ENCODE measurements at places on chromosomes 2 and 18. TPM values are rescaled to one million over a fixed set of nuclear protein-coding genes. Genes with fewer than 3 reads are reported as not detected.

Gene COX7A2L
- 96.4 TPM for total RNA-seq

Gene ZBTB7C
- total RNA-seq = 59.7 TPM

GRCh38 chr2:56334622-56335021, 150.8 kb downstream of the CCDC85A start:
- DNase-seq = no peak

DNA sequence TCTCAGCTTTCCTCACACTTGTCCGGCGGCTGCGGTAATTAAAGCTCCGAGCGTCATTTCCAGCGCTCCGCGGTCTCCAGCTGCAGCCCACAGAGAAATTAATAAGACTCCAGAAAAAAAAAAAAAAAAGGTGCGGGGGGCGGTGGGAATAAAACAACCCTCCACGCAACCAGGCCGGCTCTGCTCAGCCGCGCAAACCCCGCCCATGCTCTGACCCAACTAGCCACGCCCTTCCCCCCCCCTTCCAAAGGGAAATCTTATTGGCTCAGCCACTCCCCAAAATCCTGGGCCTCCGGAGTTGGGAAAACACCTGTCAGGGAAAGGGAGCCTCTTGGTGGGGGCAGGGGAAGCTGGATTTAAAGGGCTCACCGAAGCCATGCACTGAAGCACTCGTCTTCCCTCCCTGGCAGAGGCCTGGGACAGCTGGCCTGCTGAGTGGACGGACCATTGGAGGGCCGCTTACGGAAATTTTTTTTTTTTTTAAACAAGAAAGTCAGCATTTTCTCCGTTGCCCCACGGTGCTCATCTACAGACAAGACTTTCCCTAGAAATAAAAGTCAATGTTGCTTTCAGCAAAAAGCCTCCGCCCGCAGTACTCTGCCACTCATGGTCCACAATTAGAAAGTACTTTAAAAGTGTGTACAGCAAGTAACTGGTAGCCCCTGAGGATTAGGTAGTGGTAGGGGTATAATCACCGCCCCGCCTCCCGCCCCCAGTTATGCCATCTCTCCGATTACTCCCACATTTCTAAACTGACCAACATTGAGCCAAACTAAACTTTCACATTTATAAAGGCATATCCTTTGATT, 674 bp upstream of the ERBB4 start:
- DNase-seq = peak; percentile 30

DNA sequence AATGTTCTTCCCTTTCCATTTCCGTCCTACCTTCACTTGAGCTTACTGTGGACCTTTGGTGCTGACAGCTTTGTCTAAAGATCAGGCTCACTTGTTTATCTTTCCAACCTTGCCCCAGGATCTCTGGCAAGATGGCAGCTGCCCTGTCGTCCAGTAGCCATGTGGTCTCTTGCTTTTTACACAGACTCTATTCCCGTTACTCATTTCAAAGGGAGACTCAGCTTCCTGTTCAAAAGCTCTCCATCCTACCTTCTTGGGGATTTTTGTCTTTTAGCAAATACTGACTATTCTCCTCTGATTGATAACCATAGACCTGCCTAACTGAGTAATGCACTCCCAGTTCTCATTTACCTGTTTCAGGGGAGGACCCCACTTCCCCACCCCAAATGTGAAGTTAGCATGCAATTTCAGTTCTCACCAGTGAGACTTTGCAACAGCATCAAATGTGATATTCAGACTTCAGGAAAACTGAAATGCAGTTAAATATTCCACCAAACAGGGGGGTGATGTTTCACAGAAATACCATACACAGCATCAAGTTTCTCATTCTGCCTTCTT, 184.4 kb downstream of the MYO3B start:
- no peak for DNase-seq

- DNase-seq = no peak
Observed at GRCh38 chr2:231413456-231413855, 17.9 kb downstream of the B3GNT7 start.

DNA sequence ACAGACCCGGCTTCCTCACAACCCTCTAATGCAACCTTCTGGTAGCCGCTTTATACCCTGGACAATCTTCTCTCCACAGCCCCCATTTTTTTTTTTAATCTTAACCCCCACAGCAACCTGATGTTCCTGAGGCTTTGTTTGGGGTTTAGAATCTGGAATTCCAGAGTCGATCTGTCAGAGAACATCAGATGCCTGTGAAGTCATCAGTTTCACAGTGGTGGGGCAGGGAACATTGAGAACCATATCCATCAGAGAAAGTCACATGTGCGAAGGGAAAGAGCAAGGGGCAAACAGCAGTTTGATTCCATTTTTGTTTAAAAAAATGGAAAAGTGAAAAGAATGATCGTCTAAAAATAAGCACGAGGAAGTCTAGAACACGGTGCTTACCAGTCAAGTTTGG, 20.6 kb downstream of the NPAS2 start:
- no peak for DNase-seq

DNA sequence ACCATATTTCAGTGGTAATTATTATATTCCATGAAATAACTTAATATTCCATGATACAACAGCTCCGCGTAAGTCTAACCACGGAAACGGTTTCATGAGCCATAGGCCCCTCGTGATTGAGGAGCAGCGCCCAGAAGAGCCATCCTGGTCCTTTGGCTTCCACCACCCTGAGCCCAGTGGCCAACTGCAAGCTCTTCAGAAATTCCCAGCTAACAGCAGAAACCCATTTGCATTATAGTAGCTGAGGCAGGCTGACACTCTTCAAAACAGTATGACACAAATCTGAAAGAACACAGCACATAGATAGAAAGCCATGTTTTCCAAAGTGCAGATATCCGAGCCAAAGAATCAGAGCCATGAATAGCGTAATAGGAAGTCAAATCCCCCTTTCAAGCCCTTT, 120.9 kb upstream of the NFATC1 start:
- no peak for DNase-seq

DNA sequence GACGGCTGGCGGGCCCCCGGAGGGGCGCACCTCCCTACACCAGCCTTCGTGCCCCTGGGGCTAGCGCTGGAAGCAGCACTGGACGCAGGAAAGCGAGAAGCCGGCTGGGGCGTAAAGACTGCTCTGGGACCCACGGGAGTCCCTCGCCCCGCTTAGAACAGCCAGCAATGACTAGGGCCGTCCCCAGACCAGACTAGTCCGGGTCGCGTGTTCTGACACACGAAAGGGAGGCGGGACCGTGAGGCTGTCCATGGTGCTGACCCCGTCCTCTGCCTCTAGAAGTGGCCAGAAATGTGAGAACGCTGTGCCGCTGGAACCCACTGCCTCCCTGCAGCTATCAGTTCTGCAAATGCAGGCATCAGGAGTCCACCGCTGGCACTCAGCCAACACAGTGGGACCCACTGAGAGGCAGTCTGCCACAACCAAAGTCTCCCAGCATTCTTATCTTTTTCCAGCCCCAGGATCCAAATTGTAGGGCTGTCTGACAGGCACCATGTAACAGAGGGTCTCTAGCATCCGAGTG, at the start of gene UCN:
Gene UCN (minus strand): TSS at position 87 of the 523 bp plus-strand sequence. CDS start 550 bp downstream, outside the sequence.
- no peak for DNase-seq

- no peak for DNase-seq
Observed at GRCh38 chr2:36449943-36450392, 94.4 kb downstream of the CRIM1 start.
